Spinal cord (tissue), 10 donors: ENCODE measurements at places on chromosomes 4 and X.
A peak's percentile ranks its signal among the peaks of the same experiment; 100 is the strongest.

DNA sequence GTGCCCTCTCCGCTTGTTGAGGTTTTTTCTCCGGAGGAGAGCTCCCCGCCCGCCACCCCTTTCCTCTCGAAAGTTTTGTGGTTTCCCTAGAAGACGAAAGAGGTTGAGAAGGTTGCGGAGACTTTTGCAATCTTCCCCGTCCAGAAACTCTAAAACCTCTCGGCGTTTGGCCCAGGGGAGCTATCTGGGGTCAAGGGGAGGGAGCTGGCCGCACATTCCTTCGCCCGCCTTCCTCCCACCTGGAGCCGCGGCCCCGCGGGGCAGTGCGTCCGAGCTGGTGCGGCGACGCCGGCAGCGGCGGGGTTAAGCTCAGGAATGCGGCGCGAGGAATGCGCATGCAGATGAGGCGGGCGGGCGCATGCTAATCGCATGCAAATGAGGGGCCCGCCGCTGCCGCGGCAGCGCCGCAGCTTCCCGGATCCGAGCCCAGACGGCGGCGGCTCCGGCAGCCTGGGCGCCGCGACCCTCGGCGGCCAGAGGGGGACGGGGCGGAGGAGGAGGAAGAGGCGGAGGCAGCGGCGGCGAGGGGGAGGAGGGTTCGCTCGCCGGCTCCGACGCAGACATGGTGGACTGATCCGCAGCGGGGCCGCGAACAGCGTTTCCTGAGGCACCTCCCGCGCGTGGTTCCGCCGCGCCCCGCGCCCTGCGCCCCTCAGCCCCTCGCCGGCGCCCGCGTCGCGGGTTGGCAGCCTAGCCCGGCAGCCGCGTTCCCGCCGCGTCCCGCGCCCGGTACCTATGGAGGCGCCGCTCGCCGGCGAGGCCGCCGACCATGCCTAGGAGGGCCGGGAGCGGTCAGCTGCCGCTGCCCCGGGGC lies at the start of gene WWC2:
Gene WWC2, plus strand, starts transcription at position 535 of the 814 bp plus-strand sequence. Its CDS starts 235 bp downstream, at position 770.
- peak; percentile 95 for DNase-seq

- no peak for DNase-seq
Observed at GRCh38 chrX:9569876-9570301, 105.0 kb downstream of the TBL1X start.

- DNase-seq = no peak
Observed at GRCh38 chr4:1777822-1778641, 15.1 kb upstream of the FGFR3 start.

DNA sequence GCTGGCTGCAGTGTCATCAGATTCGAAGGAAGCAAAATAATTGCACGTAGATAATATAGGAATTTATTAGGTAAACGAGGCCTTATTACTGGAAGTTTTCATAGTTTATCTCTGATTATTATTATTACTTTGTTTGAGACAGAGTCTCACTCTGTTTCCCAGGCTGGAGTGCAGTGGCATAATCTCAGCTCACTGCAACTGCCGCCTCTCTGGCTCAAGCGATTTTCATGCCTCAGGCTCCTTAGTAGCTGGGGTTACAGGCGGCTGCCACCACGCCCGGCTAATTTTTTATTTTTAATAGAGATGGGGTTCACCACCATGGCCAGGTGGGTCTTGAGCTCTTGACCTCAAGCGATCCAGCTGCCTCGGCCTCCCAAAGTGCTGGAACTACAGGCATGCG lies 12.5 kb downstream of the CLCN3 start:
- DNase-seq = no peak

DNA sequence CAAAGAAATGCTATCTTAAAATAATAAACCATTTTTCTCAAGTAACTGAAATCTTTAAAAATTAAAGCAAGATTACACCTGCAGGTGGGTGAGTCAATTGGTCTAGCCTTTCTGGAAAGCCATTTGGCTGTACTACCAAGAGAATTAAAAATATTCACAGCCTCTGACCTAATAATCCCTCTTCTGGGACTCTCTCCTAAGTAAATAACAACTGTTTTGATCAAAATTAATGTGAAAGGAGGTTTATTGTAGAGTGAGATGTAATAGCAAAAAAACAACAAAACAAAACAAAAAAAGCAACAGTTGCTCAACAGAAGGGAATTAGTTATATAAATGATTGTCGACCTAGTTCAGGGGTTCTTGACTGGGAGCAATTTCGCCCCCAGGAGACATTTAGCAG lies 89.0 kb downstream of the GEMIN8 start:
- no peak for DNase-seq

DNA sequence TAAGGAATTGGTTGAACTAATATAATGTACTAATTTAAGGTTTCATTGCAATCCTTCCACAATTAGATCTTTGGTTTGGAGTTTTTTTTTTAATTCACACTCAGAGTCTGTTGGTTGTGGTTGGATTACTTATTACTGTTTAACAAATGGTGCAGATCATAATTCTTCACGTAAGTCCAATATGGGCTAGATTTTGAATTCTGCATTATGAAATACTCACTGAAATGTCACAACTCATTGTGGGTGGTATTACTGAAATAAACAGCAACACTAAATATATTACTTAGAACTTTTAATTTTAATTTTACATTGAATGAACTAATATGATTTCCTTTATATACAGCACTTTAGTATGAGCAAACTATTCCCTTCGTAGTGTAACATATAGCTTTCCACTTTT lies 94.2 kb upstream of the MYOZ2 start:
- no peak for DNase-seq

DNA sequence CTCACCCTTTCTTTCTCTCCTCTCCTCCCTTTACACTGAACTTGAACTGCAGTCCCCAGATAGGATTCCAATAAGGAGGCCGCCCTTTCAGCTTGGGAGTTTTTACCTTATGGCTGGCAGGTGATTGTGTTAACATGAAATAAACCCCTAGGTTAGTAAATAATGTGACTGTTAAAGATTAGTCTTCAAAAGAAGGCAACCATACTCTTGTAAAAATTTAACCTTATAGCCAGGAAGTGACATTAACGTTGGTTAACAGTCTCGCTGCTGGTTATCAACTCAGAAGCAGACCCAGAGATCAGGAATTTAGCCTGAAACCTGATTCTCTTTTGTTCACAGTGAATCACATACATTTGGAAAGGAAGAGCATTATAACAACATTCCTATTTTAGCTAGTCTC lies 15.2 kb downstream of the FHDC1 start:
- DNase-seq = no peak

DNA sequence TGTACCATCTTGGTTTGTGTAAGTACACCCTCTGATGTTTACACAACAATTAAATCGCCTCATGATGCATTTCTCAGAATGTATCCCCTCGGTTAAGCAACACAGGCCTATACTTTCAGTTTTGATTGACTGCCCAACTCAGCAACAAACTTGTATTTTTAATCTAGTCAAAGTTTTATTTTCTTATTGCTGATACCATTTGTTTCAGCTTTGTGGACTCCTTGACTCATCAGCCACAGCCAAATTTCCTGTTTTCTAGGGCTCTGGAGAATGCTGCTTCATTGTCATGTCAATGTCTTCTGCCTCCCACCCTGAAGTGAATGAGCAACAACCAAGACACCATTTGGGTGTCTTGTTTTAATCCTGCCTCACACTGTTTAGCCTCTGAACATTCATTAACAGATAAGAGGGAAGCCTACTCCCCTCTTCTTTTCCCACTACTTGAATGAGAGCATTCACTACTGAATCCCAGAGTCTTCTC lies 14.0 kb downstream of the BBS12 start:
- DNase-seq = no peak

DNA sequence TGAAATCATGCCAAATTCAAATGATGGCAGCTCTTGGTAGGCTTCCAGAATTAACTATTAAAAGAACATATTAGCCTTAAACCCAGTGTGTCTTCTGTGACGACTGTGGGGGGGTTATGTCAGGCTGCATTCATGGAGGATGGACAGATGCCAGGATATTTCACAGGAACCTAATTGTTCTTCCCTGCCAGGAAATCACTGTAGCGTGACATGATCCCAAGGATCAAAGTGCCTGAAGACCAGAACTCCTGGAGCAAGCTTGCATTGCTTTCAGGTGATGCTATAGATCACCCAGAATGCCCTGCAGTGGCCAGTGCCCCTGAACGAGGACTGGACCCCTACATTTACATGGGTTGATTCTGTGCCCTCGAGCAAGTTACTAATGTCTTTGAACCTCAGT lies 1093.0 kb upstream of the TENM3 start:
- DNase-seq = no peak

DNA sequence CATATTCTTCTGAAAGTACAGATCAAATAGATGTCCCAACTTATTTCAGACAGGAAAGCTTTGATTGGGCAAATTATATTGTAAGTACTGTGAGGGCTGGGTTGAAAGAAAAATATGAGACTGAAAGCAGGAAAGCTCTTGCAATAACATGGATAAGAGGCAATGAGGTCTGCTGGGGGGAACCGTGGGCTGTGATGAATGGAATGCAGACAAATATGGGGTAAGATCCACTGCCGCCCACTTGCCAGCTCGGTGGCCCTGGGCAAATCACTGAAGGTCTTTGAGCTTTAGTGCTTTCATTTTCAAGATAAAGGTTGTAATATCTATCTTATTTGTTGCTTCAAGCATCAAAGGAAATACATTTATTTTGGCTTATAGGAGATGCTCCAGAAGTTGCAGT lies 51.0 kb downstream of the AGA start:
- DNase-seq = no peak

- DNase-seq = no peak
Observed at GRCh38 chr4:176238826-176239225, 30.2 kb downstream of the ASB5 start.

GRCh38 chrX:2610246-2611170 lies 80.6 kb upstream of the CD99 start:
- DNase-seq = no peak

GRCh38 chrX:120365320-120365719 lies 3.4 kb downstream of the ATP1B4 start:
- DNase-seq = peak; percentile 28

DNA sequence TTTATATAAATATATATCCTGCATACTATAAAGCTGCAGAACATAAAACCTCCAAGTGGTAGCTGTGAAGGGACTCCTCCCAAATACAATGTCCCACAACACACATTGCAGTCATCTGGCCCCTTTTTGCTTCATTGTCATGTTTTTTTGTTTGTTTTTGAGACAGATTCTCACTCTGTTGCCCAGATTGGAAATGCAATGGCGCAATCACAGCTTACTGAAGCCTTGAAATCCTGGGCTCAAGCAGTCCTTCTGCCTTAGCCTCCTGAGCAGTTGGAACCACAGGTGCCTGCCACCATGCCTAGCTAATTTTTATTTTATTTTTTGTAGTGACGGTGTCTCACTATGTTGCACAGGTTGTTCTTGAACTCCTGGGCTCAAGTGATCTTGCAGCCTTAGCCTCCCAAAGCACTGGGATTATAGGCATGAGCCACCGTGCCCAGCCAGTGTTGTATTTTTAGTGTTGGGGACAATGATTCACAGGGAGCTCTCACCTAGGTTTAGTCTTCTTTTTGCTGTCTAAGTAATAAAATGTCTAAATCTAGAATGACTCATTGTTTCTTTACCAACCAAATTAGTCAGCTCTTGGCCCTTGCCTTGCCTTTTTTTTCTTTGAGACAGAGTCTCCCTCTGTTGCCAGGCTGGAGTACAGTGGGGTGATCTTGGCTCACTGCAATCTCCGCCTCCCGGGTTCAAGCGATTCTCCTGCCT lies 24.0 kb upstream of the XIAP start:
- no peak for DNase-seq

- no peak for DNase-seq
Observed at GRCh38 chrX:40050532-40050931, 47.2 kb downstream of the BCOR start.

GRCh38 chr4:68576272-68577125 lies at the start of gene UGT2B17:
Gene UGT2B17, minus strand, starts transcription at chr4:68576322. Its CDS starts 7,838 bp downstream, at chr4:68568484.
- DNase-seq = no peak

GRCh38 chrX:40272141-40272540 lies 174.4 kb upstream of the BCOR start:
- no peak for DNase-seq

GRCh38 chr4:185263419-185263818 lies 54.0 kb downstream of the SNX25 start:
- DNase-seq = no peak

DNA sequence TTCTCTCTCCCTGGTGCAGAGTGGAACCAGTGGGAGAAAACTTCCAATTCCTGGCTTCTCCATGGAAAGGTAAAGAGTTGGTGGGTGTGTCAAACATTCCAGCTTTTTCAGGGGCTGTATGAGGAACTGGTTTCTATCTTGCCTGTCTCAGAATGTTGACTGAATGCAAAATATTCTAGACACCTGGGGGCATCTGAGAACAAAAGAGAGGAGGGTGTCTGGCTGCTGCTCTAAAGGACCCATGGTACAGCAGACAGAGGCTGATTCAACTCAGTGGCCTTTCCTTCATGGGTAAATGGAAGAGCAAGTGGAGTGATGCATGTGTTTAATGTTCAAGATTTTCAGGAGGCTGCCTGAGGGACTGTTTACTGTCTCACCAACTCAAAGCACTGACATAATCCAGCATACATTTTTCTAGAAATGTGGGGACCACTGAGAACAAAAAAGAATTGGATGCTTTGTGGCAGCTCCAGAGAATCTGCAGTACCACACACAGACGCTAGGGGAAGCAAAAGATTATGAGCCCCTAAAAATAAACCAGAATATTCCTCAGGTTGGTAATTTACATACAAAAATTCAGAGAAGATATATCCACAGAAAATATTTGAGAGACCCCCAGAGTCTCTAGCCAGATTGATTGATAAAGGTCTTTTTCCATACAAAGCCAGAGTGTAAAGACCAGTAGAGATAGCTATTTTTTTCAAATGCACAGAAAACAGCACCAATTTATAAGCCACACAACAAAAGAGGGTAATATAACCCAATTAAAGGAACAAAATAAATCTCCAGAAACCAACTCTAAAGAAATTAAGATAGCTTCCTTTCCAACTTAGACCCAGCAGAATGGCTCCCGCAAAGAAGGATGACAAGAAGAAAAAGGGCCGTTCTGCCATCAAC lies 48.0 kb upstream of the STARD8 start:
- DNase-seq = no peak

DNA sequence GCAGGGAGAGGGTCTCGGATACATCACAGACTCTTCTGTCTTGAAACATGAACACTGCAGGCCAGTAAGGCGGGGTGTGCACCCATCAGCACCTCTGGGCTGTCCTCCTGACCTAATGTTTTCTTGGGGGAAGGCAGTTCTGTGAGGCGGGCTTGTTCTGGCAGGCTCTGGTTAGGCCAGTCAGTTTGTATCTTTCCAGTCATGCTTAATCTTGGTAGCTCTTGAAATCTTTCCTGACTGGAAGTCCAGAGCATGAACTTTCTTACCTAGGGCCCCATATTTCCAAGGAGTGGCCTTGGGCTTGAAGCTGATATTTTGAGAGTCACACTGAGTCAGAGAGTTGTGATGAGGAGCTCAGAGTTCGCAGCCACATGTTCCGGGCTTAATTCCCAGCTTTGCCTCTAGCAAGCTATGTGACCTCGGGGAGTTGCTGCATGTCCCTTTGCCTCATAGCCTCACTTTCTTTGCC lies 54.2 kb upstream of the RASSF6 start:
- no peak for DNase-seq

DNA sequence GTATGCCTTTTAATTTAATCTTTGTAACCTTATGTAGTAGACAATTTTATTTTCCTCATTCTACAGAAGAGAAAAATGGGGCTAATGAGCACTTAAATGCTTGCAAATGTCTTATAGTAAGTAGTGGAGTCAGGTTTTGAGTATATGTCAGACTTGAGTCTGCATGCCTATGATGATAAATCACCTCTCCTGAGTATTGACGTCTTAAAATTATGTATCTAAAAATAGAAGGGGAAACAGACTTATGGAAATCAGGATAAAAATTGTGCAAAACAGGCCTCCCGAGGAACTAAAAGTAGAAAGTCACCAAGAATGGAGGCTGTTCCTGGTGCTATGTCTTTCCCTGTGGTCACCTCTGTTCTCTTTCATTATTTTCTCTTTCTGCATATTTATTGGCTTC lies 92.7 kb downstream of the STIM2 start:
- no peak for DNase-seq

GRCh38 chr4:185809533-185810071 lies 2.4 kb downstream of the SORBS2 start:
- DNase-seq = peak; percentile 42
